ENCODE measurements at places on chromosomes 11 and 22.

DNA sequence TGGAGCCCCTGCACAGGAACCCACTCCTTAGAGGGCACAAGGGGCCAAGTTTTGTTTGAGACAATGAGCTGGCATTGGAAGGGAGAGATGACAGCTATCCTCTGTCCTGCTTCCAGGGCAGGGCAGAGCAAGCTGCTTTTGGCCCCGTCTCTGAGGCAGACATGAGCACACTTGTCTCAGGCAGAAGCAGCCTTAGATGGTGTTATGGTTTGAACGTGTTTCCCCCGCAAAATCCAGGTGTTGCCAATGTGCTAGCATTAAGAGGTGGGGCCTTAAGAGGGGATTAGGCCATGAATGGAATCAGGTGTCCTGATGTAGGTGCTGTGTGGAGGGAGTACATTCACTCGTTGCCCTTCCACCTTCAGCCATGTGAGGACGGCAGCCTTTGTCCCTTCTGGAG lies 2.5 kb downstream of the TP53AIP1 start:
- no peak for DNase-seq

DNA sequence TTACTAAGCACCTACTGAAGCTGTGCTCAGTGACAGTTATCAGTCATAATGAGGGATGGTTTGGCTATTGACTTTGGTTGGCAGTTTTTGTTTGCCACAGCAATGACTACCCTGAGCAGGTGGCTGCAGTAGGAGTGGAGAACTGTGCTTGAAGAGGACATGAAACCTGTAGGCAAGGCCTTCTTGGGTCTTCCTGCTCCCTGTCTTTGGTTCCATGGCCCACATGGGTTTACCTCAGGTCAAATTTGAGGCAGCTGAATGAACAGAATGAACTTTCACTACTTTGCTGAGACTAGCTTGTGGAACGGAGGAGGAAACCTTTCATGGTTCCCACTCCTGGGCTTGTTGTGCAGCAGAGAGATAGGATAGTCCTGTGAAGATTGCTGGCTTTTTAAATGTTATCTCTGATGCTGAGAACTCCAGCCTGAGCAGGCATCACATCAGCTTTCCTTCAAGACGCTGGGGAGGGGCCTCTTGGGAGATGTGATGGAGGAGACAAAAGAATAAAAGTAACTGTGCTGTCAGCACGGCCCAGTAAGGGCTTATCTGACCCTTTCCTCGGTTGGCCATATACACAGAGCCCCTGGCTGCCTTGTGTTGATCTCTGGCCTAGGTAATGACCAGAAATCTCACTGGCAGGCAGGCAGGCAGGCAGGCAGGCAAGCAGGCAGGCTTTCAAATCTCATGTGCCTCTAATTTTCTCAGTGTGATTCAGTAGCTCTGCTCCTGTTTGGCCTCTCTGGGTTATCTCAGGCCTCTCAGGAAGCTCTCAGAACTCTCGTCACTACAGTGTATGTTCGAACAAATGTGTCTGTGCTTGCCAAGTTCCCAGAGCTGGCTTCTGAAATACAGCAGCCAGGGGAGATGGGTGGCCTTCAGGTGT lies 12.0 kb downstream of the STIM1 start:
- DNase-seq: no peak

DNA sequence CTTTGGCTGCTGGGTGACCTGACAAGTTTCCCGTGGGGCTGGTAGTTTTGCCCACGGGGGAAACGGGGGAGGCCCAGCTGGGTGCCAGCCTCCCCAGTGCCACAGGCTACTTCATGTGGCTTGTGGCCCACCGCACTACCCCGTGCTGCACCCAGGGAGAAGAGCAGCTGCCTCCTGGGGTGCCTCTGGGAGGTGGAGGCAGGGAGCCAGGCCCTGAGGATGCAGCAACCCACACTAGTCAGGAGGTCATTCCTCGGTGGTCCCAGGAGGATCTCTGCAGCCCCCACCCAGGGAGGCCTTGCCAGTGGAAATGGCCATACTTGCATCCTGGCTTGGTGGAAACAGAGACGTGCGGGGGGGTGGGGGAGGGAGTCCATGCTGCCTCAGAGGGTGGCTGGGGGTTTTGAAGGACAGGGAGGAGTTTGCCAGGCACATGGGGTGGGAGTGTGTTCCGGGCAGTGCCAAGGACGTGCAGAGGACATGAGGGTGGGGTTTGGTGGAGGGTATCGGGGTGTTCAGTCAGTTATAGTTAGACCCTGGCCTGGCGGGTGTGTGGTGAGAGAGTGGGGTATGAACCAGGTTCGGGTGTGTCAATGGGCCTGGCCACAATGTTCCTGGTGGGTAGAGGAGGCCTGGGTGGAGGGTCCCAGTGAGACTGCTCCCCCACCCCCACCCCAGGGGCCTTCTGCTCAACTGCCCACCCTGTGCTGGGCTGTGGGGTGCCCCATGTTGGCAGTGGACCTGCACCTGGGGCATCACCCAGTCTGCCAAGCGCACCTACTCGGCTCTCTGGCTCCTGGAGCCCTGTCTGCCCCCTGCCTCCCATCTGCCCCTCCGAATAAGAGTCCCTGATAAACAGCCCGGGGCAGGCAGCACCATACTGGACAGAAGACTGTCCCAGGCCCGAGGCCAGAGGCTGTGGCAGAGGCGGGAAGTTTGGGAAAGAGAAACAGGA lies 3.8 kb downstream of the PIM3 start:
- DNase-seq: no peak

DNA sequence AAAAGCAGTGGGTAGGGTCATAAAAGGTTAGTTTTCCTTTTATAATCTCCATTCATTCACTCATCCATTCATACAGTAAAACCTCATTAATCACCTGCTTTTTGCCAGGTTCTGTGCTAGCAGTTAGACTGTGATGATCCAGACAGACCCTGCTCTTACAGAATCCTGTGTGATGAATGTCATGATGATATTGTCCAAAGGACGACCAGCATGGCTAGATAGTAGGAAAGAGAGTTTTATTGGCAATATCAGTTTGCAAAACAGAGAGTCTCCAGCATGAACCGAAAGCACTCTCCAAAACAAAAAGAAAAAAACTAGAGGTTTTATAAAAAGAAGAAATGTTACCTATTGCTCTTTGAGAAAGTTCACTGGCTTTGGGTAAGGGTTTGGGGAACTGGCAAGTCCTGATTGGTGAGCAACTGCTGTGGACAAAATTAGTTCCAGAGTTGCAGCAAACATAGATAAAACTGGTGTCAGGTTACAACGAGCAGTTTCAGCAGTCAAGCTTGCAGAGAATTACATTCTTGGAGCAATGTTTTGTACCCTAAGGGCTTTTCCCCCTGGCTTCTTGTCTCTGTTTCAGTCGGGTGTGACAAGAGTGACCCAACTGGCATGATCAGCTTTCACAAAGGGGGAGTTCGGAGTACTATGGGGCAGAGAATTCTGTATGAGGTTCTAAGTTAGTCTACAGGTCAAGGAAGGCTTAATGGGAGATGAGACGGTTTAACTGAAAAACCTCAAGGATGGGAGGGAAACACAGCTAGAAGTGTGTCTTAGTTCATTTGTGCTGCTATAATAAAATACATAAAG lies 58.3 kb downstream of the HSD17B12 start:
- DNase-seq: no peak

- DNase-seq: no peak
Measured at GRCh38 chr22:19115628-19116027, 6.6 kb downstream of the DGCR2 start.

DNA sequence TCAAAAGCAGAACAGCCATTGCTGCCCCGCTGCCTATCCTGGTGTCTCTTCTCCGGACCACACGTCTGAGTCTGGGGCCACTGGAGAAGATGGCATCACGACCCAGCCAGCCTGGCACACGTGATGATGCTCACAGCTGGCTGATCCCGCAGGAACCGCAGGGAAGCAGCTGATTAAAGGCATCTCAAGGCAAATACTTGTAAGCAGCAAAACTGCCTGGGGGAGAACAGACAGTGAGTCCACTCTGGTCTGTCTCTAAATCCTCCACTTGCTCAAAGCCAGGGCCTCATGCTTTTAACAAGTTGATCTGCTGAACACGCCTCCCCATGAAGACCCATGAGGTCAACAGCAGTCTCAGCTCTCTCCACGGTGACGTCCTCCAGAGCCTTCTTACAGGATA lies 108.6 kb downstream of the BRD1 start:
- no peak for DNase-seq

DNA sequence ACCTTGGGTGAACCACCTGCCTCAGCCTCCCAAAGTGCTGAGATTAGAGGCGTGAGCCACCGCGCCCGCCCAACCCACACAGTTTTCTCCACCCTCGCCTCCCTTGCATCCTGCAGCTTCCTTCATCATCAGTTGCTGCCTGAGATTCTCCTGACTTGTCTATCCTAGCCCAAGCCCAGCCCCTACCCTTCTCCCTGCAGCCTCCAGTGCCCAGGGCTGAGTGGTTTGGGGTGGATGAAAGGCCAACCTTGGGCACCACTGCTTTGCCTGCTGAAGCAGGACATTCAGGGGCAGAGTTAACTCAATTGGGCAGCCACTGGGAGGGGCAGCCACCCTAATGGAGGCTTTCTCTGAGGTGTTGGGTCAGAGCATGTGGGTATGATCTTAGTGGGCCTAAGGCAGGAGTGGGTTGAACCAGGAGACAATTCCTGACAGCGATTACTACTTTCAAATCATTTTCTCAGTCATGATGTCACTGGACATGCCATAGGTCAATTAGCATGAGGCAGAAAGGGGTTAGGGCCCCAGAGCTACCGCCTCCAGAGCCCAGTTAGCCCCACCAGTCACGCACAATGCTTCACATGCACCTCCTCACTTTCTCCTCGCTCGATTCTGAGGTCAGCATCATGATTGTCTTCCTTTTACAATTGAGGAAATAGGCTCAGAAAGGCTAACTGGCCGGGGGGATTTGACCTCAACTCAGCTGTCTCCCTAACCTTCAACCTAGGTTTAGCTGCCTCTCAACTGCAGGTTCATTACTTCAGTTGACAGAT lies 1.0 kb upstream of the FKBP2 start:
- DNase-seq: no peak

DNA sequence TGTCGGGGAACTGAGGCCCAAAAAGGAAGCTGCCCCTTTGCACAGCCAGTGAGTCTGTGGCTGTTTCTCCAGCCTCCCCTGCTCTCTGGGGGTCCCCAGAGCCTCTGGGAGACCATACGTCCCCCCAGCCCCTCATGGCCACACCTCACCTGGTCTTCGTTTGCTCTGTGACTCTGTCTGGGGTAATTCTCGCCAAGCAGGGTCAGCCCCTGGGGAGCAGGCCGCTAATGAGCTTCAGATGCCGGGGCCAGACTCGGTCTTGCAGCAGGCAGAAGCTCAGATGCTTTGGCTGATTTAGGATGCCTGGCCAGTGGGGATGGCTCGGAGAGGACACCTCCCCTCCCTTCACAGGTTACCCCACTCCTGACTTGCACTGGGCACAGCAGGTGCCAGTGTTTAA lies 24.1 kb upstream of the WNT11 start:
- no peak for DNase-seq

- no peak for DNase-seq
Measured at GRCh38 chr22:25623851-25624250, 59.4 kb downstream of the GRK3 start.

DNA sequence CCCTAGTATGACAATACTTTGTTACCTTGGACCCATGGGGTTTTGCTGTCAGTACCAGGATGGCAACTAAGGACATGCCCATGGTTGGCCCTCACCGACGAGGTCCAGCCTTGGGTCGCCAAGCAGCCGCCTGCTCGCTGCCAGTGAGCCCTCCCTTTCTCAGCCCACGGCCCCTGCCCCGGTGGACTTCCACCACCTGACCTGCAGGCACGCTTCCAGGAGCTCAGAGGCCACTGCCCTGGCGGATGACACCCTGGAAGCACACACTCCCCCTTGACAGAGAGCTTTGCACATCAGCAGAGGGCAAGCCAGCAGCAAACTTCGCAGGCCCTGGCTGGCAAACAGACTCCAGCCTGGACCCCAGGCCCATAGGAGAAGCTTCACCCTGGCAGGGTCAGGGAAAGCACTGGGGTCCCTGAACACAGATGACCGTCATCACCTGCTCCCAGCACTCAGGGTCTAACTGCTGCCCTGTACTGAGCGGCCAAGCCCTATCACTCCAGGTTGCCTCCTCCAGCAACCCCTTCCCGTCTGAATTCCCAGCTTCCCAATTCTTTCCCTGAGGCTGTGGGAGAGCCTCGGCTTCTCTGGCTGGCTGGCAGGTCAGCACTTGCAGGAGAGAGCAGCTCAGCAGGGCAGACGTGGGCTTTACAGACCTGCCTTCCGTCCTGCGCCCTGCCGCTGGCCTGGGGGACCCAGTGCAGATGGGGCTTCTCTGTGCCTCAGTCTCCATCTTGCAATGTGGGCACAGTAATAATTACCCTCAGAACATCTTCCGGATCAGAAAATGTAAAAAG lies 2.7 kb upstream of the PPARA start:
- DNase-seq: no peak

GRCh38 chr11:72174302-72175070 lies 17.5 kb upstream of the FOLR1 start:
- DNase-seq: no peak

- no peak for DNase-seq
Measured at GRCh38 chr11:128552783-128553661, 34.3 kb downstream of the ETS1 start.

DNA sequence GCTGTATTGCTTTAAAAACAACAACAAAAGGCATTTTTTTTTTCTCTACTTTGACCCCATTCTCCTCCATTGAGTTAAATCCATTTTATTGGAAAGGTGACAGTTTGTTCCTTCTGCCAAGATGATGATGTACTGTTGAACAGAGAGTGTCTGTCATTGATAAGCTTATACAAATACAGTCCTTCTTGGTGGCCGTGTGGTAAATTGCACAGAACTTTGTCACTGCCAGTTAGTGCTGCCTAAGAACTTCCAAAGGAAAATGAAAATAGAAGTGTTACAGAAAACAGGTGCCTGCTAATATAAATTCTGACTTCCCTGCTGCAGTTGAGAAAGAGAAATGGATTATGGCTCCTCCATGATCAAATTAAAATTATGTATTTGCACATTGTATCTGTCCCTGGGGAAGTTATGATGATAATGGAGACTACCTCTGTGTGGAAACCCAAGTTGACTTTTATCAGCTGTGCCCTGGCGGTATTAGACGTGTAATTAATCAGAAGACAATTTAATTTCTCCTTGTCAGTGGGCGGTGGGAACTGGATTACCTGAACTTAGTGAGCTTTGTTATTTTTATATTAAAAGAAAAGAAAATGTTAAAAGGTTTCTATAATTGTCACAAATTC lies 546.7 kb downstream of the CNTN5 start:
- no peak for DNase-seq

Measured in NCI-H1417 (cell line).